Peyer's patch (tissue), 4 donors: ENCODE measurements at places on chromosomes 12 and 14. TPM values are rescaled to one million over a fixed set of nuclear protein-coding genes. Genes with fewer than 3 reads are reported as not detected.

DNA sequence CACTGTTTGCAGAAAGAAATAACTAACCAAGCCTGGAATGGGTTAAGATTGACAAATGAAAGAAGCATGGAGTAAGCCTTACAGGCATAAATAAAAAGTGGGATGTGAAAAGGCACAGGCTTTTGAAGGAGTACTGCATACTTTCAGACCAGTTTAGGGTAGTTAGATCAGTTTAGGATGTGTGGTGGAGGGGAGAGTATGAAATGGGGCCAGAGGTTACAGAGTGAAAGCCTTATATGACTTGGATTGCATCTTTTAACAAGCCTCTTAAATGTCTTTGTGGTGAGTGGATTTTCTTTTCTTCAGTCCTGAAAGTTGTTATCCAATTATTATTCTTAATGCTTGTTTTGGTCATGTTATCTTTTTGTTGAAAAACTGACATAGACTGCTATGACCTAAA lies 52.2 kb upstream of the TRHDE start:
- no peaks in the 10 kb centered on the region for H3K4me1 ChIP-seq
- H3K4me3 ChIP-seq = no peak overlapping the region
- H3K27me3 ChIP-seq = no peaks in the 10 kb centered on the region
- no peak for DNase-seq
- no peaks in the 10 kb centered on the region for H3K36me3 ChIP-seq

DNA sequence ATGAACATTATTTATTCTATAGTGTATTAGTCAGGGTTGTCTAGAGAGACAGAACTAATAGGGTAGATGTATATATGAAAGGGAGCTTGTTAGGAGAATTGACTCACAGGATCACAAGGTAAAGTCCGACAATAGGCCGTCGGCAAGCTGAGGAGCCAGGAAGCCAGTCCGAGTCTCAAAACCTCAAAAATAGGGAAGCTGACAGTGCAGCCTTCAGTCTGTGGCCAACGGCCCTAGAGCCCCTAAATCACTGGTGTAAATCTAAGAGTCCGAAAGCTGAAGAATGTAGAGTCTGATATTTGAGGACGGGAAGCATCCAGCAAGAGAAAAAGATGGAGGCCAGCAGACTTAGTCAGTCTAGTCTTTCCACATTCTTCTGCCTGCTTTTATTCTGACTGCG lies 912.2 kb downstream of the FLRT2 start:
- no peaks in the 10 kb centered on the region for H3K27me3 ChIP-seq
- H3K4me1 ChIP-seq = no peaks in the 10 kb centered on the region
- H3K27ac ChIP-seq = no peak overlapping the region
- no peak for DNase-seq
- H3K36me3 ChIP-seq = no peaks in the 10 kb centered on the region

GRCh38 chr14:52025310-52025709 lies 36.0 kb downstream of the RTRAF start:
- H3K36me3 ChIP-seq = no peaks in the 10 kb centered on the region
- H3K27me3 ChIP-seq = no peaks in the 10 kb centered on the region
- no peak overlapping the region for H3K27ac ChIP-seq

DNA sequence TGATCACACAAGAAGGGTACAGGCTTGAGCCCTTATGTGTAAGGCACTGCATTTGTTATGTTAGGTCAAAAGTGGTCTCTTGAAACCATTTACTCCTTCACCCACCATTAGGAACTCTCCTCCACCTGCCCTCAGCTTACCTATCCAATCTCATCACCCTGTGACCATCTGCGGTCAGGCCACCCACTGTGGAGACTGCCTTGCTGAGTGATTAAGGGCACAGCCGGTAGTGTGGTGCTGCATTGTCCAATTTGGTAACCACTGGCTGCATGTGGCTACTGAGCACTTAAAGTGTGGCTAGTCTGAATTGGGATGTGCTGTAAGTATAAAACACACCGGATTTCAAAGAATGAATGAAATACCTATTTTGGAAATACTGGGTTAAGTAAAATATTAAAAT lies 177.1 kb upstream of the PARP11 start:
- no peaks in the 10 kb centered on the region for H3K4me1 ChIP-seq
- H3K27ac ChIP-seq = no peak overlapping the region
- no peak for DNase-seq
- H3K36me3 ChIP-seq = no peaks in the 10 kb centered on the region
- H3K4me3 ChIP-seq = no peak overlapping the region

DNA sequence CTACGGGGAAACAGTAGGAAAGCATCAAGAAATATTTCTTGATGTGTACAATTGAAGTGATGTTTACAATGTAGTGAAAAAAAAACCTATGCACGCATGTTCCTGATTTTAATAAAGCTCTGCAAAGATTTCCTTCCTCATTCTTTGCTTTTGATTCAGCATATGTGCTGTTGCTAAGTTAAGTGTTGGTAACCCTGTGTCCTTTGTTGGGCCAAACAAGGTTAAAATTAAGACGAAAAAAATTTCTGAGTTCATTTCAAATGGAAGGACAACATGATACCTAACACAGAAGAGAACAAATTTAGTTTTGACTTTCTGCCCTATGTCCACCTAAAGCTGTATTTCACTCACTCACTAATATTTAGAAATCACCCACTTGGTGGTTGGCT lies 62.8 kb downstream of the PPP2R5C start:
- no peaks in the 10 kb centered on the region for H3K36me3 ChIP-seq
- H3K4me3 ChIP-seq = peak overlapping the region; percentile 29
- DNase-seq = no peak
- peaks cover 12% of the 10 kb centered on the region for H3K4me1 ChIP-seq
- H3K27ac ChIP-seq = peak overlapping the region; percentile 92

HIGD1C gene
- not detected for total RNA-seq
